Naive thymus-derived CD8-positive, alpha-beta T cell (primary cell): ENCODE measurements at places on chromosomes 4 and X. TPM values are rescaled to one million over a fixed set of nuclear protein-coding genes. Genes with fewer than 3 reads are reported as not detected.

DNA sequence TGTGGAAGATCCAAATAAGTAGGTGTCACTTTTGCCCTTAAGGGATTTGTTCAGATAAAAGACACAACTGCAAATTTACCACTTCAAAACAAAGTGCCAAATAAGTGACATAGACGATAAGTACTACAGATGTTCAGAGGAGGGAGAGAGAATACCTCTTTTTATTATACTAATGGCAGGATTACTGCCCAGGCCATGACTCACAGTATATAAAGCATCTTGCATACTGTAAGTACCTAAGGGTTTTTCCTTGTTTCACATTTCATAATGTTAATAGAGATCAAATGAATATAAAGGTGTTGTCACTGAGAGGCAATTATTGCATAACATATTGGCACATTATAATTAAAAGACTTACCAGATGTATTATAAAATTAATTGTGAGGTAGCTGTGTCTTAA, 46.4 kb downstream of the PTPN13 start:
- no peak for DNase-seq

- DNase-seq = no peak
Observed at GRCh38 chrX:150846130-150846529, 52.3 kb downstream of the CD99L2 start.

DNA sequence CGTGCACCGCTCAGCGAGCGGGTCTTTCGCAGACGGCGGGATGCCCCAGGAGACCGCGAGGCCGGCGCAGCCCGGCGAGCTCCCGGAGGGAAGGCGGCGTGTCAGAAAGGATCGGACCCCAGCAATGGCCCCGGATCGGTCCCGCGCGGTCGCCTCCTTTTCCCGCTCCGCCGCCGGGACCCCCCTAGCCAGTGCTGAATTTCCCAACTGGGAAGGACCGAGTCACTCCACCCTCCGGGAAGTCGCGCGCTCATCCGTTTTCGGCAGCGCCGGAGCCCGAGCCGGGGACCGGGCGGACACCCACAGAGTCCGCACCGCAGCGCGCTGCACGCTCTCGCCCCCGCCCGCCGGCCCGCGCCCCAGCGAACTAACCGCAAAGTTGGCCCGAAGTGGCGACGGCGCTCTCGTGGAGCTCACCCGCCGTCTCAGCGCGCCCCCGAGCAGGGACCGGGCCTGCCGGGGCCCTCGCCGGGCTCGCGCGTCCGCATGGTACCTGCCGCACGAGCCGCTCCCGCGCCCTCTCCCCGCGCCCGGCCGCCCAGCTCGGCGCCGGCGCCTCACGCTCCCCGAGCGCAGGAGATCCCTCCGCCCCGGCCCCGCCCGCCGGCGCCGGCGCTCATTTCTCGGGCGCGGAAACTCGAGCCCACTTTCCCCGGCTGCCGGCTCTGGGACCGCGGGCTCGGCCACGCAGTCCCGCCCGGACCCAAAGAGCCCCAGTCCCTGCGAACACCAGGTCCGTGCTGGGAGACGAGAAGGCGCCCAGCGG, at the start of gene FAT1:
Gene FAT1 (minus strand): TSS at position 565 of the 766 bp plus-strand sequence. CDS start 14,029 bp downstream, outside the sequence.
- DNase-seq = no peak

GRCh38 chr4:110172972-110173371, 25.4 kb downstream of the ELOVL6 start:
- no peak for DNase-seq

- no peak for DNase-seq
Observed at GRCh38 chr4:3200423-3201090, 48.4 kb upstream of the MSANTD1 start.

- DNase-seq = no peak
Observed at GRCh38 chr4:173088144-173088543, 80.5 kb upstream of the GALNT7 start.

DNA sequence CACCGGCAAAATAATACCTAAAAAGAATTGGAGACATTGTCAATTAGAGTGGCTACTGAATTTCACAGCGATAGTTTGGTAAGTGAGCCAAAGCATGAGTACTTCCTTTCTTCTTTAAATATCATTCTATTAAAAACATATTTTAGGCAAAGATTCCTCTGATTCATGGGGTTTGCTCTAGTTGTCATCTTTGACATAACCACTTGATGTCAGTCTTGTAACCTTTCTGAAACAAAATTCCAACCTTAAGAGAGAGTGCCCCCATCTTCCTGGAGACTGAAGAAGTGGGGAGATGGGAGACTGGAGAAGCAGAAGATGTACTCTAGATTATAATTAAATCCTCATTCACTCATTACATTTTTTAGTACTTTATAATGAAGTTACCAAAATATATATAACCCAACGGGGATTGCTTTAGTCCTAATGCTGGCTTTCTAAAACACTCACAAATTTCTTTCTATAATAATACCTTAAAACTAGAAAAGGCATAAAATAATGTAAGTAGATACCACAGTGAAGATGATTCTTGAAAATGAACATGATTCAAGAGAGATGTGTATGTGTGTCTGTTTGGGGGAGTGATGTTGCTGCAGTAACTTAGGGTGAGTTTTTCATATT, 96.4 kb downstream of the EMCN start:
- DNase-seq = no peak

- DNase-seq = no peak
Observed at GRCh38 chr4:137090951-137091350, 441.3 kb downstream of the PCDH18 start.

Gene CSAG2
- not detected for polyA plus RNA-seq

Gene TMPRSS11D
- polyA plus RNA-seq = not detected
